CMK (cell line): ENCODE measurements at places on chromosomes 1 and 21.

DNA sequence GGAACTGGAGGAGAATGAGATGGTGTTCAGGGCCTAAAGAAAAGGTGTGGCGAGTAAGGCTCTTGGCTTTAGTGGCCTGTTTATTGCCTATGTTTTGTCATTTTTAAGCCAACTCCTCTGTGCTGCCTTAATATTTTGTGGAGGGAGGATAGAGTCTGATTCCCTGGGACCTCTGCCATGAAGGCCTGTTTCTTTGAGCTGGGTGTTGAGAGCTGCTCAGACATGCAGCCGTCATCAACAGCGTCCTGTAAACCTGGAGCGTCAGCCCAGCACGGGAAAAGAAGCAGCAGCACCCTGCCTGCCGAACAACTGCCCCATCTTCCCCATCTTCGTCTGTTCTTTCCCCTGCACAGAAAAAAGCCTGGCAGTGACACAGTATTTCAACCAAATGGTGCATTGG, 27.1 kb upstream of the SNX27 start:
- DNase-seq = no peak

DNA sequence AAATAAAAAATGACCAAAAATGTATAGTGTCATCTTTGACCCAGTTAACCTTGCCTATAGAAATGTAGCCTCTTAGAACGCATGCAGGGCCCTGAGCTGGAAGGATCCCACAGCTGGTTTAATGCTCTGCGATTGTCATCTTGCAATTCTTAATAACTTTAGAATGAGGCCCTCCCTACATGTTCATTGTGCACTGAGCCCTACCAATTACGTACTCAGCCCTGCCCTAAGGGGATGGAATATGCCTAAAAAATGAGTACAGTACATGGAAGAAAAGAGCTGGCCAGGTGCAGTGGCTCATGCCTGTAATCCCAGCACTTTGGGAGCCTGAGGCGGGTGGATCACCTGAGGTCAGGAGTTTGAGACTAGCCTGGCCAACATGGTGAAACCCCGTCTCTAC, 57.8 kb upstream of the BCAR3 start:
- no peak for DNase-seq

DNA sequence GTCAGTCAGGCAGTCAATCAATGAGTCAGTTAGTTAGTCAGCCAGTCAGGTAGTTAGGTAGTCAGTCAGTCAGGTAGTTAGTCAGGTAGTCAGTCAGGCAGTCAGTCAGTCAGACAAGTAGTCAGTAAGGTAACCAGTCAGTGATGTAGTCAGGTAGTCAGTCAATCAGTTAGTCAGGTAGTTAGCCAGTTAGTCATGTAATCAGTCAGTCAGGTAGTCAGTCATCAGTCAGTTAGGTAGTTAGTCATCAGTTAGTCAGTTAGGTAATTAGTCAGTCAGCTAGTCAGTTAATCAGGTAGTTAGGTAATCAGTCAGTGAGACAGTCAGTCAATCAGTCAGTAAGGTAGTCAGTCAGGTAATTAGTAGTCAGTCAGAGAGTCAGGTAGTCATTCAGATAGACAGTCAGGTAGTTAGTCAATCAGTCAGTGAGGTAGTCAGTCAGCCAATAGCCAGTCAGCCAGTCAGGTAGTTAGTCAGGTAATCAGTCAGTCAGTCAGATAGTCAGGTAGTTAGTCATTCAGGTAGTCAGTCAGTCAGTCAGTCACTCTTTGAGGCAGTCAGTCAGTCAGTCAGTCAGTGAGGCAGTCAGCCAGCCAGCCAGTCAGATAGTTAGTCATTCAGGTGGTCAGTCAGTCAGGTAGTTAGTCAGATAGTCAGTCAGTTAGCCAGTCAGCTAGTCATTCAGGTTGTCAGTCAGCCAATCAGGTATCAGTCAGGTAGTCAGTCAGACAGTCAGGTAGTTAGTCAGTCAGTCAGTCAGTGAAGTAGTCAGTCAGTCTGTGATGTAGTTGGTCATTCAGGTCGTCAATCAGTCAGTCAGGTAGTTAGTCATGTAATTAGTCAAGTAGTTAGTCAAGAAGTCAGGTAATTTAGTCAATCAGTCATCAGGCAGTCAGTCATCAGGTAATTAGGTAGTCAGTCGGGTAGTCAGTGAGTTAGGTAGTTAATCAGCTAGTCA, 15.3 kb downstream of the KRTAP10-1 start:
- no peak for DNase-seq

DNA sequence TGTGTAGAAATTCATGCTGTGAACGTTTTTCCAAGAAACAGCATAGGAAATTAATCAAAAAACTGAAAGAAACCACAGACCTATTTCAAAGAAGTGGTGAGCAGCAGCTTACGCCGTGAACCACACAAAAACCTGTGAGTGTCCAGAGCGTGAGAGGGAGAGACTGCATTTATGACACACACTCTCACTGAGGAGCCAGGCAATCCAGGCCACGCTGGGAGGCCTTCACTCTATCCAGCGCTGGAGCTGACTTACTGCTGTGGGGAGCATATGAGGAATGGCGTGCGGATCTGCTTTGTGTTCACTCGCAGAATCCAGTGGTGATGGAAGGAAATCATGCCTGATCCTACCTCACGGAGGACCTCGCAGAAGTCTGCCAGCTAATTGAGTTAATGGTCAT, 12.7 kb downstream of the ADAMTS1 start:
- DNase-seq = no peak
